ENCODE measurements at places on chromosomes 2 and 18. TPM values are rescaled to one million over a fixed set of nuclear protein-coding genes. Genes with fewer than 3 reads are reported as not detected.
A peak's percentile ranks its signal among the peaks of the same experiment; 100 is the strongest.

The SULT1C2 gene
- 0.69 TPM for total RNA-seq

The CCDC74B gene
- total RNA-seq: 34.5 TPM

The SGO2 gene
- 32.6 TPM for total RNA-seq

The PRKRA gene
- total RNA-seq: 67.1 TPM

The GALNT14 gene
- 10.4 TPM for total RNA-seq

The POLR1A gene
- 43.2 TPM for total RNA-seq

The TMEM163 gene
- total RNA-seq: 1.1 TPM

The PRKAG3 gene
- not detected for total RNA-seq

DNA sequence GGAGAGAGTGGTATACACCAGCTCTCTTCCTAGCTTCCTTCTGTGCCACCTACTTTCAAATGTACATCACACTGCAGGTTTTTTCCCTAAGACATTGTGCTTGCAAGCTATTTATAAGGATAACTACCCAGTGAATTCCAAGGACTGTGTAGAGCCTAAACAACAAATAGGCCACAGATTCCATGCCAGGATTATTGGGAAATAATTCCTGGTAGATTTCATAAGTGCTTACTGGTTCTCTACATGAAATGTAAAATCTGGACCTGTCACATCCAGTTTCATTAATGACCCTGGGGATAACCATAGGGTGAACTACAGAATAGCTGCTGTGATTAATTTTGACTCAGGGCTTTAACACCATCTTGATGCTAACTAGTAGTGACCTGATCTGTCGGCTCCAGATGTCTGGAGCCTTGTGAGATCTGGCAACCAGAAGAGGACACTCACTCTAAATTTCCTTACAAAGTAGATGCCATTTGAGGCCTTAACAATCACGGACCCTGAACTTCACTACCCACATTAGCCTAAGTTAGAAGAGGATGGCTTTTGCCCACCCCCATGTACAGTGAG lies 34.3 kb upstream of the LGALSL start:
- DNase-seq: no peak

- no peak for DNase-seq
Observed at GRCh38 chr2:169705927-169706326, 11.7 kb downstream of the PHOSPHO2 start.

- no peak for DNase-seq
Observed at GRCh38 chr2:42456126-42456839, 37.5 kb downstream of the KCNG3 start.

GRCh38 chr18:27585602-27586173 lies 400.6 kb upstream of the CHST9 start:
- DNase-seq: no peak

GRCh38 chr2:203739351-203739750 lies 32.9 kb downstream of the CD28 start:
- no peak for DNase-seq

GRCh38 chr2:159252905-159253304 lies 33.6 kb downstream of the WDSUB1 start:
- DNase-seq: no peak

GRCh38 chr2:189363559-189363958 lies 77.7 kb upstream of the WDR75 start:
- no peak for DNase-seq

DNA sequence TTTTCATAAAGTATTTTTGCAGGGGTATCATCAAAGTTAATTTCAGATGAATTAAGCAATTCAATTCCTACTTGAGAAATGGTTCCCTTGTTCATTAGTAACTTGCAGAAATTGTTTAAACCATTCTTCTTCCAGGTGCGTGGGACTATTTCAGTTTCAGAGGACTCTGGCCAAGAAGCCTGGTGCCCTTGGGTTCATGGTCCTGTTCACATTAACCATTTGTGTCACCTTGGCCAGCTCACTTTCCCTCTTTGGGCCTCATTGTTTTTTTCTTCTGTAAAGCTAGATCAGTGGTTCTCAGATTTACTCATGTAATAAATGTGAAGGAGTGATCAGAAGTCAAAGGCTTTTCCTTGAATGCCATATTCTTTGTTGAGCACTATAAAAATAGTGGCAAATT lies 112.4 kb upstream of the BZW1 start:
- no peak for DNase-seq

GRCh38 chr18:5073026-5073944 lies 123.8 kb downstream of the AKAIN1 start:
- DNase-seq: peak; percentile 81

GRCh38 chr2:200417366-200417765 lies 92.5 kb downstream of the KCTD18 start:
- no peak for DNase-seq

DNA sequence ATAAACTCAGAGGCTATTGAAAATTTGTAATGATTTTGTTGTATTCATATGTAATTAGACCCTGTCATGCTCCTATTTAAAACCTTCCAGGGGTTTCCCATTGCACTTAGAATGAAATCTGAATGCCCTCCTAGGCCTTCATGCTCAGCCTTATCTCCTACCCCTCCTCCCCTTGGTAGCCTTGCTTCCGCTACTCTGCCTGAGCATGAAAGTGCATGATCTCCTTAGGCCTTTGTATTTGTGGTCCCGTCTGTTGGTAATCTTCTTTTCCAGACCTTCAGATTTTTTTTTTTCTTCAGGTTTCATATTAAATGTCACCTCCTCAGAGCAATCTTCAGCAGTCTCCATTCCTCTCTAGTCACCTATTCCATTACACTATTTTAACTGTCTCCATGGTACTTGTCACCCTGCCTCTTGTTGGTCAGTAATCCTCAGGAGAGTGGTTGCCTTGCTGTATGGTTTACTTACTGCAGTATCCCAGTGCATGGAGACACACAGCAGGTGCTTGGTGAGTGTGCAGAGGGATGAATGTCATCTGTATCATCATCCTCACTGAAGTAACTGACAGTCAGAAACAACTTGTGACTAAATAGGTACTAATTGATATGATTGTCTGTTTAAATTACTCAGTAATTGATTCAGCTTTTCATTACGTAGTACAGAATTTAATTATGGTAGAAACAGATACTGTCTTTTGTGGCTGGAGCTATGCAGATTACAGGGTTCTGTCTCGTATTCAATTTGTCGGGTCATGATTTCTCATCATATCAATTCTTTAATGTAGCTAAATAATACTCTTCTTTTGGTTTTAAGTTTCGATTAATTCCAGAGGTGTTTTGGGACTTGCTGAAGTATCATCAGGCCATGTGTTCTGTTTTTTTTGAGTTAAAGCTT lies 63.9 kb downstream of the PHLPP1 start:
- DNase-seq: peak; percentile 54

DNA sequence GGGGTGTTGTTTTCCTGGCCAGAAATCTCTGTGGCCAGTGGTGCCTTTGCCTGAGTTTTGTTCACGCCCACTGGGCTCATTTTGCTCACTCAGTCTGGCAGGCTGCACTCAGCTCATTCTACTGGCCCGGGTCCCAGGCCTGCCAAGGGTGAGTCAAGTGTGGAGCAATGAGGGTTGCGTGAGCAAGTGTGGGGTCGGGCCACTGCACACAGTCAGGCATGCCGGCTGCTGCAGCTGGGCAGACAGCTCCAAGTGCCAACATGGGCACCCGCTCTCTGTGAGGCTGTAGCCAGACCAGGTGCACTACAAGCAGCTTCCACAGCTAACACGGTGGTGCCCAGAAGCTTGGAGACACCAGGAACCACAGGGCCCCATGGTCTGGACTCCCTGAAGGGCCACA lies 801.1 kb upstream of the RAB6C start:
- no peak for DNase-seq

DNA sequence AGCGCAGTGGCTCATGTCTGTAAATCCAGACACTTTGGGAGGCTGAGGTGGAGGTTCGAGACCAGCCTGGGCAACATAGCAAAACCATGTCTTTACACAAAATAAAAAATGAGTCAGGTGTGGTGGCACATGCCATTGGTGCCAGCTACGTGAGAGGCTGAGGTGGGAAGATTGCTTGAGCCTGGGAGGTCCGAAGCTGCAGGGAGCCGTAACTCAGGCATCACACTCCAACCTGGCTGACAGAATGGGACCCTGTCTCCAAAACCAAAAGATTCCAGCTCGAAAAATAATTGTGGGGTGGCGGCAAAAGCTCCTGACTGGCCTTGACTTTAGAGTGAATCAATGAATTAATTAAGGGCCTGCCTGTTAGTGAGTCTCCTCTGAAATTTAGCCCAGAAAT lies 1.2 kb upstream of the ALPP start:
- no peak for DNase-seq

DNA sequence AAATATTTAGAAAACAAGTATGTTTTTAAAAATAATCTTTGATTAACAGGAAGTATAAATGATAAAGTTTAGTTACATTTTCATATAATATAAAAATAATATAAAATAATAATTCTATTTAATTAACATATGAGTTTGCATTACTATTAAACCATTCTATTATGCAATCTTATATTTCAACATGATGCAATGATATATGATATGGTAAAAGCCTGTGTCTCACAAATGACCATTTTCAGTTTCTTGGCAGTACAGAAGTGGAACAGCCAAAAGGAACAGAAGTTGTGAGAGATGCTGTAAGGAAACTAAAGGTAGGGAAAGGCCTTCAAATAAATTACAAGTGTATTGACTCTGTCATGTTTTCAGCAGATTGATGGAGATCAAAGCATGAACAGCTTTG lies 230.8 kb downstream of the GULP1 start:
- DNase-seq: no peak

DNA sequence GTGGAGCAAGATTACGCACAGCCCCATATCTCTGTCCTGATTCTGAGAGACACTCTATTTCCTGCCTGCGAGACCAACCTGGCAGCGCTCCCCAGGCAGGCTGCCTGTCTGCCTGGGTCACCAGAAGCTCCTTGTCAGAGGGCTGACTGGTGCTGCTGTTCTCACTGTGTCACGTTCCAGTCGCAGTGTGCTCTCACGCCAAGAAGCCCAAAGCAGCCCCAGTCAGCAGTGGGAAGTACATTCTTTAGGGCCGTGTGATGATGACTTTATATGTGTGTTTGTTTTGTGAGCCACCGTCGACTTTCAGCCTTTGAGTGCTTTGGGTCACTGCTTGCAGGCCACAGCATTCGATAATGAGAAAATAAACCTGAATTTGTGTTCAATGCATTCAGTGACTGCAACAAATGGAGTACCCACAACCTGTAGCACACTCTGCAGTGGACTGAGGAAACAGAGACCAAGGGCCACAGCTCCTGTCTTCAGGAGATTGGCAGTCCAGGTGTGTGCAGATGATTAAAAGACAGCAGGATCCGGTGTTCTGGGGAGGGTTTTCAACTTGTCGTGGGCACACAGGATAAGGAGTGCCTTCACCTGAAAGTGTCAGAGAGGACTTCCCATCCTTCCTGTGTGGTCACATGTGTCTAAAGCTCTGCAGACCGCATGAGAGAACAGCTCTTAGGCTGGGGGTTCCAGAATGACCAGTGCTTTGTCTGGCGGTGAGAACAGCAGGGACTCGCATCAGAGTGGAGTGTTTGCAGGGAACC lies 4.8 kb downstream of the TNFRSF11A start:
- DNase-seq: peak; percentile 21

Data from GM23338 (cell line).